ENCODE measurements at places on chromosomes 7 and 10.

- peaks cover 31% of the 10 kb centered on the region for H3K4me1 ChIP-seq
- H3K27ac ChIP-seq, result no peak overlapping the region
- no peaks in the 10 kb centered on the region for H3K36me3 ChIP-seq
- H3K4me3 ChIP-seq, result peak overlapping the region; percentile 20
Measured at GRCh38 chr7:120716307-120716706, 141.6 kb downstream of the TSPAN12 start.

DNA sequence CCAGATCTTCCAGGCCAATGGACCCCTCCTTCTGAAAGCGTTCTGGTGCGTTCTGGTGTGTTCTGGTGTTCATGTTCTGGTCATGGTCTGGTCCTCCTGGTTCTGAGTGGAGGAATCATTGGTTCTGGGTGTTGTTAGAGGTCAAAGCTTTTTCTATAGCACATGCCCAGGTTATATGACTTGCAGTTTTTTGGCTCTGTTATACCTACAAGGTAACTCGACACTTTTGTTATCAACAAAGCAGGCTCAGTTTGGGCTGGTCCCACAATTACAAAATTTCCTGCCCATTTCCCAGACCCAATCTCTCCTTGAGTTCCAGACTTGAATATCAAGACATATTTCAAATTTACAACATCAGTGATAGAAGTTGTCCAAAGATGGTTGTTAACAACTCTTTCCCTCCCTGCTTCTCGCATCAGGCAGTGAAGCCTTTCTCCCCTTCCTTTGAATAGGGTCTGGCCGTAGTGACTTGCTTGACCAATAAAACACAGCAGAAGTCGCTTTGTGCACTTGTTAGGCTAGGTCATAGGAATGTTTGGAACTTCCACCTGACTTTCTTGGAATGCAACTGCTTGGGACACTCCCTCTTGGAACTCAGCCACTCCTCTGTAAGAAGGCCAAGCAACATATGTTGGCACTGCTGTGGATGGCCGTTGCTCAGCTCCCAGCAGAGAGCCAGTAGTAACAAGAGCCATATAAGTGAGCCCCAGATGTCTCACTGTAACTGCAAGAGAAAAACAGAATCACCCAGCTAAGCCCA is 83.1 kb upstream of the STEAP1B start:
- no peaks in the 10 kb centered on the region for H3K27me3 ChIP-seq
- no peak for DNase-seq
- no peaks in the 10 kb centered on the region for H3K36me3 ChIP-seq
- H3K27ac ChIP-seq, result no peak overlapping the region
- peaks cover 4% of the 10 kb centered on the region for H3K4me1 ChIP-seq
- H3K4me3 ChIP-seq, result no peak overlapping the region

- no peak for DNase-seq
- no peaks in the 10 kb centered on the region for H3K36me3 ChIP-seq
Measured at GRCh38 chr10:72323771-72324191, 30.9 kb downstream of the DNAJB12 start.

DNA sequence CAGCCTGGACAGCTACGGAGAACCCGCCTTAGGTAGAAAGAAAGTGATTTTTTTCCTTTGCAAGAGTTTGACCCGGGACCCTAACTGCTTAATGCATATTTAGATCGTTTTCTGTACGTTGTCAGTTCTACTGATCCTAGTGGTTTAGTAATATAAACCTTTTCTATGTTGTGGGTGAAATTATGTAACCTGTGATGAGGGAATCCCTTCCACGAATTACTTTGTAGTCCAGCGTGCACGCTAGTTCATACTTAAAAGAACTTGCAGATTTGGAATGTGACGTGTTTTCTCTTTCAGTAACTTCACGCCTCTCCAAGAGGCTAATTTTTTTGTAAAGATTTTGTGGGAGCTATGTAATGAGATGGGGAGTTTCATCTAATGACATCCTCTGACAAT is 705 bp downstream of the SLF2 start:
- H3K4me3 ChIP-seq, result peak overlapping the region; percentile 100
- peaks cover 51% of the 10 kb centered on the region for H3K4me1 ChIP-seq
- H3K27ac ChIP-seq, result peak overlapping the region; percentile 95
- no peaks in the 10 kb centered on the region for H3K27me3 ChIP-seq

DNA sequence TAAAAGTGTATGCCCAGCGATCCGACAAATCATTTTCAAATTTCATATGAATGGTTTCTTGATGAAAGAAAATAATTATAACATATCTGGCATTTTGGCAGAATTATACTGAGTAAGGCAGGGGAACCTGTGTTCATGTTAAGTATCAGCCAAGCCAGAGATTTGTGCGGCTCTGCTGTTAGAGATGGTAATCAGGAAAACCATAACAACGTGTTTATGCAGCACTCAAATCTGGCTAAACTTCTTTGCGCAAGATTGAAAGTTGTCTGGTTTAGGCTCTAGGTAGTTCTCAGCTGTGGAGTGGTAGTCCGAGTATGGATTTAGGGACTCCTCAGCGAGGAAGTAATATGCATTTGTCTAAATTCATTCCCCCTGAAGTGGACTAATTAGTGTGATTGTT is 8.9 kb upstream of the CTBP2 start:
- no peaks in the 10 kb centered on the region for H3K36me3 ChIP-seq
- peaks cover 8% of the 10 kb centered on the region for H3K4me1 ChIP-seq
- H3K27me3 ChIP-seq, result no peaks in the 10 kb centered on the region

DNA sequence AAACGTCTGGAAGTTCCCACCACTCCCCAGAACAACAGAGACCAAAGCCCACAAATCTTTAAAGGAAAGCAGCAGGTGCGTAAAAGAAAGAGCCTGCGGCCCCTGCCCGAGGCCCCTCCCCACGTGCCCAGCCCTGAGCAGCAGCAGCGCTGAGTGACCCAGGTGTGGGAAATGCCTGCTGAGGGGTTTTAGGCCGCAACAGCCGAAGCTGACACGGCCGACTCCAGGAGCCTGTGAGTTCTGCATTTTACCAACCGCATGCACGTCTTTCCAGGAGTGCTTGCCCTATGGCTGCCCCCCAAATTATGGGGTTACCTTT is 1.6 kb upstream of the KNDC1 start:
- H3K27ac ChIP-seq, result no peak overlapping the region
- H3K27me3 ChIP-seq, result peaks cover 43% of the 10 kb centered on the region
- H3K4me3 ChIP-seq, result peak overlapping the region; percentile 47
- no peaks in the 10 kb centered on the region for H3K36me3 ChIP-seq

DNA sequence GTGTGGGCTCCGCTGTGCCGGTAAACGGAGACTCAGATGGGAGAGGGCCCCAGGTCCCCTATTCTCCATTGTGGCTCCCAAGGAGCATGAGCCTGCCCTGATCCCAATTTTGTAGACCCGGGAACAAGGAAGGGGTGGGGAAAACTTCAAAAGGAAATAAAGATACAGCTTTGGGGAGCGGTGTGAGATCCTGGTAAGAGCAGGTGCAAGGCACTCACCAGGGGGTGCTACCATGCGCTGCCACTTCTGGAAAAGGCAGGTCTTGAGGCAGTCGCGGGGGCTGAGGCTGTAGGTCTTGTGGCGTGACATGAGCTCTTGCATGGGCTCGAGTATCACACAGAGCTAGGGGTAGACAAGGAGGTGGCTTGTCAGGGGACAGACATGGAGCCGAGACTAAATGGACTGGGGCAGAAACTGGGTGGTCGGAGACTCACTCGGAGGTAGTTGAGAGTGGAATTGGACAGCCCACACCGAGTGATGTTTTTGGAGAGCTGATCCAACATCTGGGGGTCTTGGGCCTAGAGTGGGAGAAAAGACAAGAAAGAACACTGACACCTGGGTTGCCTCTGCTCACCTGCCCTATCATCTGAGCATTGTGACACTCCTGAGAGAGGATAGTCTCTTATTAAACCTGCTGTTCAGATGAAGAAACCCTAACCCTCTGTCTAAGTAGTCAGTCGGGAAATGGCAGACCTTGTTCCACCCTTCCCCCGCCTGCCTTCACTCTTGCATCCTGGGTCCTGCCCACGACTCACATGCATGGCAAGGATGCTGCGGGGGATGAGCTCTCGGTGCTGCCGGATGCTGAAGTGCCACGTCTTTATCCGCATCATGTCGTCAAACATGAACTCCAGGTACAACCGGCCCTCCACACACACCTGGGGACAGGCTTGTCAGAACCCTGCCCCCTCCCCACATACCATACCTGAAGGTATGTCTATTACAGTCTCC is 10.7 kb downstream of the LDB1 start:
- no peak for DNase-seq
- H3K4me1 ChIP-seq, result peaks cover 27% of the 10 kb centered on the region

GRCh38 chr7:118844748-118845147 is 620.2 kb downstream of the ANKRD7 start:
- no peaks in the 10 kb centered on the region for H3K27me3 ChIP-seq
- no peaks in the 10 kb centered on the region for H3K36me3 ChIP-seq
- H3K27ac ChIP-seq, result no peak overlapping the region
- no peaks in the 10 kb centered on the region for H3K4me1 ChIP-seq

DNA sequence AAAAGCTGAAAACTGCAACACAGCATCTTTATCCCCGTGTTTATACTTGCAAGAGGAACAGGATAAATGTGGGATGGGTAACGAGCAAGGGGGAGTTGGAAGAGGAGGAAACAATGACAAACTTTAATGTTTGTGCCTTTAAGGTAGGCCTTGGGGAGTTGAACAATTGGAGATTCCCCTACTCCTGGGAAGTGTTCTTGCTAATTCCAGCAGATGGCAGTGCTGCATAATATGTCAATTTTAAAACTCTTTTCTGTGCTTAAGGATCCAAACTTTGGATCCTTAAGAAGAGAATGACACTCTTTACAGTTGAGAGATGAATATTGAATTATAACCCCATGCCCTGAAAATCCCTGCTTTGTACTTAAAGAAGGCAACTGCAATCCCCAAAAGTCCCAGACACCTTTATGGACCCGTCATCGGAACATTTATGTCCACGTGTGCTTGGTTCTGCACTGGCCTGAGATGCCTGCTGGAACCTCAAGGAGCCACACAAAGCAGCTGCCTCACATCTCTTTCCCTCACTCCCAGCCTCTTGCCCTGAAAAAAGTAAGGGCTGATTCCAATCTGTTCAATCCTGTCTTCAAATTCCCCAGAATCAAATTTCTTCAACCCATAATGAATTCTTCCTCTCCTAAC is 12.0 kb downstream of the IFIT5 start:
- no peaks in the 10 kb centered on the region for H3K4me1 ChIP-seq
- peak; percentile 12 for DNase-seq
- H3K36me3 ChIP-seq, result peaks cover under 1% of the 10 kb centered on the region
- H3K4me3 ChIP-seq, result no peak overlapping the region

- no peak overlapping the region for H3K4me3 ChIP-seq
- no peaks in the 10 kb centered on the region for H3K27me3 ChIP-seq
- H3K36me3 ChIP-seq, result peaks cover 30% of the 10 kb centered on the region
- no peak for DNase-seq
Measured at GRCh38 chr7:99030951-99031350, 113.0 kb downstream of the SMURF1 start.

DNA sequence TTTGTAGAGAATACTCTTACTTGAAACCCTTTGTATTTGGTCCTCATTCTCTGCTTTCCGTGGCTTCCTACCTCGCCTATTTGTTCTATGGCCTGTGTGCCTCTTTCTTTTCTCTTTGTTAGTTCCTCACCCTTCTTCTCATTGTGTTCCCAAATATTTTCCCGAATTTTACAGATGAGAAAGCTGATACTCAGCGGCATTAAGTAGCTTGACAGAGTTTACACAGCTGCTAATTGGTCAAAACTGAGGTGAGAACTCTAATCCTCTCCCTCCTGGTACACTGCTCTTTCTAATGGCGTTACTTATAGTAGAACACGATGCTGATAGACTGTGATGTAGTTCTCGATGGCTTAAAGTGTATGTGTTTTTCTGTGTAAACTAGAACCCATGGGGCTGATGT is 80.7 kb upstream of the HDAC9 start:
- peaks cover 6% of the 10 kb centered on the region for H3K4me1 ChIP-seq
- no peak for DNase-seq
- H3K27ac ChIP-seq, result no peak overlapping the region
- no peaks in the 10 kb centered on the region for H3K27me3 ChIP-seq

DNA sequence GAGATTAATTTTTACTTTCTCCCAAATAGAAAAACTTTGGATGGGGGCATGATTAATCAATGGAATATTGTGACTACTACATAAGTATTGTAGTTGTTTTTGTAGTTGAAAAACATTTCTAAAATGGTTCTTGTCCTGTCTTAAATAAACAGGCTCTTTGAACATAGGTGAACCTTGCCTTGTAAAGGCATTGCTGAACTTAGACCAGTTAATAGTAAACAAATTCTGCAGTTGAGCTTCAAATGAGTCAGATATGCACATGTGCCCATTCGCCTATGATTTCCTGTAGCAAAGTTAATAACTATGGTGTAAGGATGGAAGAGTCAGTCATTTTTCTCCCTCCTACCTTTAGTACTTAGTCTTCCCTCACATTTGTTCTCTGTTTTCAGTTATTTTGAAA is 22.6 kb downstream of the CUTC start:
- DNase-seq, result no peak
- no peak overlapping the region for H3K27ac ChIP-seq
- H3K36me3 ChIP-seq, result peaks cover 27% of the 10 kb centered on the region
- H3K4me1 ChIP-seq, result peaks cover 10% of the 10 kb centered on the region
- no peaks in the 10 kb centered on the region for H3K27me3 ChIP-seq
- H3K4me3 ChIP-seq, result no peak overlapping the region

- peaks cover 44% of the 10 kb centered on the region for H3K27me3 ChIP-seq
- H3K4me3 ChIP-seq, result no peak overlapping the region
- H3K4me1 ChIP-seq, result peaks cover 5% of the 10 kb centered on the region
- H3K36me3 ChIP-seq, result no peaks in the 10 kb centered on the region
Measured at GRCh38 chr10:17622061-17622460, 4.9 kb upstream of the HACD1 start.

DNA sequence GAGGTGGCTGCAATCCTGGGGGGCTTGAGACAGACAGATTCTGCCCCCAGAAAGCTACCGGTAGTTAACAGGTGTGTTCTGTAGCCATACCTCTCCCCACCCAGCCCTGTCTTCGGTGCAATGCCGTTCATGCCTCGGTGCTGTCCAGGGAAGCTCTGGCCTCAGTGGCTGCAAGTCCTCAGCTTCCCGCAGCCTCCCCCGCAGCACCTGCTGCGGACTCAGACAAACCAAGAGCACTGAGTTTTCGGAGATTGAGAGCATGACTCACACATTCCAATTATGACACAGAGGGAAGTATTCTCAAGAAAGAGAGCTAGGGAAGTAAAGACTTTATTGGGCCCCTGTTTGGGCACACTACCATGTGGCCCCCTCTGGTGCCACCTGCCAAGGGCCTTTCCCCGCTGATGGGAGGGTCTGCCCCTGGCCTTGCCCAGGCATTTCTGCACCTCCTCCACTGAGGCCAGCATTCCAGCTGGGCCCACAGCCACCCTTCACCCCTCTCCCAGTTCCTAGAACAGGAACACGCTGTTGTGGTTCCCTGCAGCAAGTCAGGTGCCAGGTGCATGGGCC is 30.2 kb upstream of the EZH2 start:
- DNase-seq, result no peak
- H3K27me3 ChIP-seq, result peaks cover 4% of the 10 kb centered on the region
- no peaks in the 10 kb centered on the region for H3K4me1 ChIP-seq
- no peak overlapping the region for H3K4me3 ChIP-seq
- no peak overlapping the region for H3K27ac ChIP-seq

DNA sequence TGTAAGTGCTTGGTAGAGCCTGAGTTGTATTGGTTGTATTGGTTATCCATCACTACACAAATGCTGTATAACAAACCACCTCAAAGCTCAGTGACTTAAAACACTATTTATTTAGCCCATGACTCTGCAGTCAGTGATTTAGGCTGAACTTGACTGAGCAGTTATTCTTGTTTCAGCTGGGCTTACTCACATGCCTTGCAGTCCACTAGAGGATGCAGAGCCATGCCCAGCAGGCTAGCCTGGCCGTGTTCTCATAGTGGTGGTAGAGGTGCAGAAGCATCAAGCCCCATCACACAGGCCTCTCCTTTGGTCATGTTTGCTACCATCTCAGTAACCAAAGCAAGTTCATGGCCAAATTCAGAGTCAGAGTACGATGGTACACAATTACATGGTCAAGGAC is 43.9 kb downstream of the LUC7L2 start:
- H3K4me1 ChIP-seq, result no peaks in the 10 kb centered on the region
- no peak overlapping the region for H3K27ac ChIP-seq
- H3K36me3 ChIP-seq, result peaks cover 28% of the 10 kb centered on the region
- DNase-seq, result no peak

Measured in neural crest cell (in vitro differentiated cells).